Activated CD8-positive, alpha-beta memory T cell treated with anti-CD3 and anti-CD28 coated beads, Interleukin-2, amount 50 U/mL, for 4 hours (primary cell): ENCODE measurements at places on chromosomes 7 and 10.
A peak's percentile ranks its signal among the peaks of the same experiment; 100 is the strongest.

DNA sequence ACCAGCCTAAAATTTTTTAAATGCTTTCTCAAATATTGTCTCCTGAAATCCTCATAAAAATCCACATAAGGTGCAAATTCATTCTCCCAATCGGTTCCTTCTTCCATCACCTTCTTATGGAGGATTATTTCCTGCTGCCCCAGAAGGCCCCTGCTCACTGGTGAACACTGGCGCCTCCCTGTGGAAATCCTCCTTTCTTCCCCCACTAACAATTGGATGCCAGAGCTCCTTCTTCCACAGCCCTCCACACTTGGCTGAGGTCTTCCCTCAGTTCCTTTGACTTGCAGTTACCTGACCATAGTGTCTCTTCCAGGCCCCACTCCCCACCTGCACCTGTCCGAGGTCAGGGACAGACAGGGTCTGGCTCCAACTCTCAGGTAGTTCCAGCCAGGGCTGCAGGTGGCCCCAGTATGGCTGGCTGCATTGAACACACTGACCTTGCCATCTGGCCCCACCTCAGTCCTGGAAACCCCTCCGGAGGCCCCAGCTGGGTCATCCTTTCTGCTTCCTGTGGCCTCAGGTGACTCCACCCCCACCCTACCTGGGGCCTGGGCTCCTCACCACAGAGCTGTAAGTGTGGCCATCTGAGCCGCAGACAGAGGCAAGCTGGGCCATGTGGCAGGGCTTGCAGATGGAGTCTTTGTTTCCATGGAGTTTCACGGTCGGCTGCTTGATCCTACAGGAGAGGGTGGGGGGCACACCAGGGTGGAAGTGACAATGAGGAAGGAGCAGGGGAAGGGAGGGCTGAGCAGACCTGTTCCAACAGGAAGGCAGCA, 18.4 kb downstream of the SPOCK2 start:
- DNase-seq: no peak

DNA sequence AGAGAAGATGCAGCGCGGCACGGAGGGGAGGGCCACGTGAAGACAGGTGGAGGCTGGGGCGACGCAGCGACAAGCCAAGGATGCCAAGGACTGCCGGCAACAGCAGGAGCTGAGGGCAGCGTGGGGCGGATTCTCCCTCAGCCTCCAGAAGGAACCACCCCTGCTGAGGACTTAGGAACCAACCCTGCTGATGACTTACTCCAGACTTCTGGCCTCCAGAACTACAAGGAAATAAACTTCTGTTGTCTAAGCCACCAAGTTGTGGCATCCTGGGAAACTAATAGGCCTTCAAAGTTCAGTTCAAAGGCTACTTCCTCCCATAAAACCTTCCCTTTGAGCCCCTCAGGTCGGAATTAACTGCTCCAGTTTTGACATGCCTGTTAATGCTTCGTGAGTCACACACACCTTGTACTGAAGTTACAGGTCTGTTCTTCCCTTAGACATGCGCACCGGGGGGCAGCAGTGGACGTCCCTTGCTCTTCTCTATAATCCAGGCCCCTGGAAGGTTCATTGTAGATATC, 88.4 kb upstream of the RHEB start:
- no peak for DNase-seq

DNA sequence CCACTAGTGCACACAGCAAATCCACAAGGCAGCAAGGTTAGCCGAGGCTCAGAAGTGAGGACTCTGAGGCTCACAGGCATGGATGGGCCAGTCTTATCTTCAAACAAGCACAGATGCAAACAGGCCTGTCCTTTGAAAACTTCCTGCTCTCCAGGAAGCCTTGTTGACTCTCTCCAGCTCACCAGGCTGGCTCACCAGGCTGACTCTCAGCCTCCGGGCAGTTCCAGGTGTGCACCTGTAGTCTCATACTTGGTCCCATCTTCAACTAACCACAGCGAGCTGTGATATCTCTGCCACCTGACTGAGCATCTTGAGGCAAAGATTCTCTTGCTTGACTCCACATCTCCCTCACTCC, 173.9 kb upstream of the ZMIZ1 start:
- DNase-seq: no peak

- no peak for DNase-seq
These were observed 78.4 kb upstream of the PRKAR2B start for GRCh38 chr7:106966121-106966520.

DNA sequence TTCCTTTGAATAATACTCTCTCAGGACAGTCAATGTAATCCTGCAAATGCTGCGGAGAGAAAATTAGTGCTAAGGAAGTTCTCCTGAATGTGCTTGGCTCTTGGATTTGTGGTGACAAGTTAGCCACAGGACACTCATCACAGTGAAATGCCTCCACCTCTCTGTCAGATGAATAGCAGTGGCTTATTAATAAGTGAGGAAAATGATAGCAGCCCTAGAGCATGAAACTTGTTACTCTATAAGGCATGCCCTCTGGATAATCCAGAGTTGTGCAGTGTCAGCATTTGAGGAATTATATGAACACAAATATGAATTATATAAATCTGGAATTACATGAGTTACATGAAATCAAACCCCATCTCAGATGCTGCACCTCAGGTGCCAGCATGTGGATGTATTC, 23.5 kb upstream of the TBX20 start:
- DNase-seq: no peak

GRCh38 chr7:5491251-5492019, 67.8 kb upstream of the TNRC18 start:
- DNase-seq: no peak

DNA sequence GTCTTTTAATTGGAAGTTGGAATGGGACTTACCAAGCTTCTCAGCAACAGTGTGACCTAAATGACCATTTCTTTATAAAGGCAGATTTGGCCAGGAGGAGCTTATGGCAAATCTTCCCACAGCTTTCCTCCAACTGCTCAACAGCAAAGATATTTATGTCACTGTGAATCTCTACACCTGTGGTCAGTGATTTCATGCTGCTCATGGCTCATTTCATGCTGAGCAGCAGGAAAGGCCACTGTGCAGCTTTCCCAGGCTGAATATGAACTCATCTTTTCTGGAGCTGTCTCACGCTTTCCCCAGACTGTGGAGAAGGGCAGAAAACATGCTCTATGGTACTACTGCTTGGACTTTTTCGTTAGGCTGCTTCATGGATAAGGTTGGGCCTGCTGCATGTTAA, 29.8 kb downstream of the CALCR start:
- DNase-seq: no peak

GRCh38 chr10:117370205-117370604, 5.0 kb downstream of the PDZD8 start:
- DNase-seq: no peak

DNA sequence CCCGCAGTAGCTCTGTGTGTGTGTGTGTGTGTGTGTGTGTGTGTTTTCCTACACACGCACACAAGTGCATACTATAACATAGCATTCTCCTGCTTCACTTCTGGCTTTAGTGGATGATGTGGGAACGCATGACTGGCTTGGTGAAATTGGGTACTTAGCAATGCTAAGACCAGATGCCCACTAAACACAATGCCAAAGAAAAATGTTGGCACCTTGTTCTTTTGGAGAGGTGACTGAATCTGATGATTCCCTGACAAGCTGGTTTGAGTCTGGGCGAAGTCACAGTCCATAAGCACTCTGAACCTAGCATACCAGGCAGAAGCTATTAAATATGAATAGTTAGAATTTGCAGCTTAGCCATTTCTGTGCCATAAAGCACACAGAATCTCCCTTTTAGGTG, 68.0 kb upstream of the CDCA7L start:
- DNase-seq: no peak

GRCh38 chr10:103144041-103144440, 49.0 kb downstream of the NT5C2 start:
- no peak for DNase-seq

DNA sequence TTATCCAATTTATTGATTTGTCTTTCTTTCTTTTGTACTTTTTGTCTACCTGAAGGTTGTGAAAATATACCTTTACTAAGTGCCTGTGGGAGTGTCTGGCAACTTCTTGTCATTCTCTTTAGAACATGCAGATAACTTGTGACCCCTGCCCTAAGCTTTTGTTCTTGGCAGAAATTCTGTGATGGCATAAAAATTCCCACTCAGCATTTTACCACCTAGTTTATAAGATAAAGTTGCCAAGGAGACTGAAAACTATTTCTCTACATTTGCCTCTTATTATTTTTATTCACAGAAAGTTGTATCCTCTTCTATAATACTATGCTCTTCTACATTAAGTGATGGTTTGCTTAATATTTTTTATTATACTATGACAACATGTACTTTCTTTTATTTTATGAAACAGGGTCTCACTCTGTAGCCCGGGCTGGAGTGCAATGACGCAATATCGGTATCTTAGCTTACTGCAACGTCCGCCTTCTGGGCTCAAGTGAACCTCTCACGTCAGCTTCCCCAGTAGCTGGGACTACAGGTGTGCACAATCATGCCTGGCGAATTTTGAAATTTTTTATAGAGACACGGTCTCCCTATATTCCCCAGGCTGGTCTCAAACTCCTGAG, 683.5 kb downstream of the ANKRD7 start:
- DNase-seq: no peak

GRCh38 chr7:155453296-155454182, 4.4 kb upstream of the EN2 start:
- DNase-seq: no peak

DNA sequence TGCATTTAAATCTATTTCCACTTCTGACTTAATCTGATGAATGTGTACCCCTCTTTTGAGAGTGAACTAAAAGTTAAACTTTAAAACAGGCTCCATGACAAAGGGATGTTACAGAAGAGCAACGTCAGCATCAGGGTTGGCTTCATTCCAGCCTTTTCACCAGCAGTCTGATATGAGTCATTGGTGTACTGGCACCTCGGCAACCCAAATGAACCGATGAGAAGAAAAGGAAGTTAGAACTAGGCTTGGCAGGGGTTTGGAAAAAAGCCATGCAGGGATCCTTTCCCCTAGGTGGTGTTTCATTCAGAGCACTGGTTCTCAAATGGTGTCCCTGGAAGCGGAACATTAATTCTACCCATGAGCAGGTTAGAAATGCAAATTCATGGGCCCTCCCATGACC, 53.6 kb downstream of the SEC61G start:
- no peak for DNase-seq

DNA sequence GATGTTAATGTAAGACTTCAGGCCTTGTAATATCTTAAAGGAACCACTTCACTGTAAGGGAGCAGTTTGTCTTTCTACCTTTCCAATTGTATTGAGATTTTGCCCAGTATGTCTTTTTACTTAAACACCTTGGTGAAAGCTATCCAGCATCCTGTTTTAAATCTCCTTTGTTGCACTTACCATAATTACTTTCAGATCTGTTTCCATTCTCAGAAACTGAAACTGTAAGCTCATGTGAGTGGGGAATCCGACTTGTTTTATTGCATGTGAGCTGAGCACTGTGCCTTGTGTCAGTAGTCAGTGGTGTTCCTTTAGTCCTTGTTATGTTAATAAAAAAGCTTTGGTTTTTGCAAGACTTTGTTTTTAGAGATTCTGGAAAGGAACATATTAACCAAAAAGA, 42.2 kb downstream of the BMPR1A start:
- no peak for DNase-seq

DNA sequence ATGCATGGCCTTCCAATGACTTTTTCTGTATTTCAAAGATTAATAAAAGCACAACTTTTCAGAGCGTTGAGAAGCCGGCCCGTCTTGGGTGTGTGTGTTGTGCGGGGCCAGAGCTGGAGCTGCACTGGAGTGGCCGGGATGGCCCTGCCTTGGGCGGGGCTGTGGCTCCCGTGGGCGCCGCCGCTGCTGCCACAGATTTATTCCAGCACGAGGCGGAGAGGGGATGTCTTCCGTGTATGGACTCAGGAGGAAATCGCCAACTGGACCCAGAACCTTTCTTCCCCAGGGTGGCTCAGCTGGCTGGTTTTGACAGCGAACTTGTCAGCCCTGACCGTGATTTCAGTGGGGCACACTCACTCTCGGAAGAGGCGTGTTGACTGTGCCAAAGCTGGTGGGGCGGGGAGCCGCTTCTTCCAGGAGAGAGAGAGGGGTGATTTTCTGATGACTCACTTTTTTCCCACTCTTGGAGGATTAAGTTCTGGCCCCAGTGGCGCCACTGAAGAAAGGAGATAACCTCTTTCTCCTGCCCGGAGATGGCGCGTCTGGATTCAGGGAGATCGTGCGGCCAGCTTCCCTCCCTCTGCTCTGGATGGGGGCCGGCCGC, 72.4 kb downstream of the DNAJB6 start:
- DNase-seq: no peak

GRCh38 chr10:102502029-102502336, 529 bp downstream of the ACTR1A start:
- DNase-seq: peak; percentile 97

GRCh38 chr7:74061840-74062539, 21.6 kb upstream of the LIMK1 start:
- DNase-seq: peak; percentile 64

- no peak for DNase-seq
These were observed 103.2 kb upstream of the PPIF start for GRCh38 chr10:79244068-79244442.

DNA sequence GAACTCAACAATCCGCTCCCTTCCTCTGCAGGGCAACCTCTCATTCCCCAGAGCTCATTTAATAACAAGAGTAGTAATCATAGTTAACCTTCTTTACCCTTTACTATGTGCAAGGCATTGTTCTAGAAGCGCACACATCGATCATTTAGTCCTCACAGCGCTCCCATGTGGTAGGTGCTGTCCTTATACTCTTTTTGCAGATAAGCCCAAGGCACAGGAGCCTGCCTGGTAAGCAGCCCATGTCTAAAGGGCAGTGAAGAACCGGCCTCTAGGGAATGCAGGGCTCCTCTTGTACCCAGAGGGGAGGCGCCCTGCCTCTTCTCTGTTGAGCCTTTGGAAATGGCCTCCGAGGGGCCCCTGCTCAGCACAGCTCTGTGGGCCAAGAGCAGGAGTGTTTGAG, 14.3 kb downstream of the CHST3 start:
- no peak for DNase-seq
